Activated CD8-positive, alpha-beta memory T cell treated with anti-CD3 and anti-CD28 coated beads for 1 hour (primary cell): ENCODE measurements at places on chromosomes 13 and 19.

GRCh38 chr13:46392967-46393366 is 5.9 kb upstream of the RUBCNL start:
- DNase-seq = no peak

DNA sequence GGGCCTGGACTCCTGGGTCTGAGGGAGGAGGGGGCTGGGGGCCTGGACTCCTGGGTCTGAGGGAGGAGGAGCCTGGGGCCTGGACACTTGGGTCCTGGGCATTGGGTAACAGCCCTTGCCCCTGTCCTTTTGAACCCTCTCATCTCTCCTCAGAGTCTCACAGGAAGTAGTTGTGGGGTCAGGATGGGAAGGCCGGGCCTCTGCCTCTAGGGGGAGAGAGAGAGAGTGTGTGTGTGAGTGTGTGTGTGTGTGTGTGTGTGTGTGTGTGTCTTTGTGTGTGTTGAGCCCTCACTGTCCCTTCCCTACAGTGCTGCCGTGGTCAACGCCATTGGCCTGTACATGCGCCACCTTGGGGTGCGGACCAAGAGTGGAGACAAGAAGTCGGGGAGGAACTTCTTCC is 10.9 kb downstream of the ARHGEF1 start:
- DNase-seq = no peak

- DNase-seq = no peak
These were observed 7.8 kb upstream of the C13orf42 start for GRCh38 chr13:51118809-51119431.

DNA sequence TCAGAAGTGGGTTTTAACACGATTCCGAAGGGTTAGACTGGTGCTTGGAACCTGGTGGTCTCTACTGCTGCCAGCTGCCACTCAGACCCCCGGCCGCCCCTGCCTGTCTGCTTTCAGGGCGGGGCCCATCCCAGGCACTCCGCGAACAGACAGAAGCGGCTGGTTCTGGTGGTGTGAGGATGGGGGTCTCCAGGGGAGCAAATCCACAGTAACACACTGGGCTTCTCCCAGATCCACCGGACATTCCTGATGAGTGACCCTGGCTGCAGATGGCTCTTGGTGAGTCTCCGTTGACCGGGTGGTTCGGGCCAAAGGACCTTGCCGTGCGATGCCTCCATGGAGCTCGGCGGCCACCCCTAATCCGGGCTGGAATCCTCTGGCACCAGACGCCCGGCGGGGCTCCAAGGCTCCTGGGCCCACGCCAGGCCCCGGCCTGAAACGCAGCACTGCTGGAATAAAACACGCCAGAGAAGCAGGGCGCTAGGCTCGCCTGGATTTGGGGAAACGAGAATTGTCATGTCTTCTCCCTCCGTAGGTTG is 2.1 kb upstream of the PTBP1 start:
- DNase-seq = no peak

DNA sequence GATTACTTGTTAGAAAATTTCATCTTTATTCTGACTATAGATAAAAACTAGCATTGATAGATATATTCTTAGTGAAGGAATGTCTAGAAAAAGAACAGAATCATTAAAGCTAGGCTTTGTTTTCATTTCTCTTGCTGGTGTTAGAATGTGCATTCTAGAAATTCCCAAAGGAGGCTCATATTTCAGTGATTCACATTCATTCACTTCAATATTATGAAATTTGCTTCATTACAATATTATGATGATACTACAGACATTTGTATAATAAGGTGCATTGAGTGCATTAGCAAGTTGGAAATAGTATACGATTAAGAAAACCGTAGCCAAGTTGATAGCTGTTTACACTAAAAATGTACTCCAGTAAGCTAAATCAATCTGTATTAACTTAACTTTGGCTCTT is 70.7 kb upstream of the MYCBP2 start:
- DNase-seq = no peak

DNA sequence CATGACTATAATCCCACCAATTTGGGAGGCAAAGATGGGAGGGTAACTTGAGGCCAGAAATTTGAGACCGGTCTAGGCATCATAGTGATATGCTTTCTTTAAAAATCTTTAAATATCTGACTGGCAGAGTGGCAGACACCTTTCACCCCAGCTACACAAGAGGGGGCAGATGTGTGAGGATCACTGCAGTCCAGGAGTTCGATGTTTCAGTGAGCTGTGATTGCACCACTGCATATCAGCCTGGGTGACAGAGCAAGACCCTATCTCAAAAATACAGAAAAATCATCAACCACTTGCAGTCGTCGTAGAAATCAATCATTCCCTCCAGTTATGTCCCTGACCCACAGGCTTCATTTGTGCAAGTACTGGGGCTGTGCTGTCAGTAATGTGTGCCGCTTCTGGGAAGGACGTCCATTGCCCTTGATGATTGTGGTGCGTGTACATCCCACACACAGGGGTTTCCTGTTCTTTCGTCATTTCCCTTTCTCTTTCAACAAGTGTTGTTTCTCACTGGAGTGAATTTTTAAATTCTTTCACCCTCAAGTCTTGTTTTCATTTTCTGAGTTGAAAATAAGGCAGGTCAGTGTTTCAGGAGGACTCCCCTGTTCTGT is 1.4 kb downstream of the LGALS14 start:
- DNase-seq = no peak

- no peak for DNase-seq
These were observed 71.8 kb downstream of the TRPM4 start for GRCh38 chr19:49229416-49229815.

DNA sequence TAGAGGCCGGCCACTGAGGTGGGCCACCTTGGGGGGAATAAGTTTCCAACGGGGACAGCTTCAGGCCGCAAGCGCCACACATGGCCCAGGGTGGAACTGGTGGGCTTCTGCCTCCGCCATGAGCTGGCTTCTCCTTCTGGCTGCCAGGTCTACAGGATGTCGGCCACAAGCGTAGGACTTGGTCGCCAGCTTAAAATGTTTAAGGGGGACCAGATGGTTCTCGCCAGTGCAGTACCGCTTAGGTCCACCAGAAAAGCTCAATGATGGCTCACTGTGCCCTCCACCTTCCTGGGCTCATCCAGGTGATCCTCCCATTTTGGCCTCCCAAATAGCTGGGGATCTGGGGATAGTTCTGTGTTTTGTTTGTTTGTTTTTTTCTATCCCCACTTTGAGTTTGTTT is 38.7 kb upstream of the ZNF254 start:
- no peak for DNase-seq

GRCh38 chr19:51333836-51334460 is 8.0 kb downstream of the VSIG10L start:
- no peak for DNase-seq

DNA sequence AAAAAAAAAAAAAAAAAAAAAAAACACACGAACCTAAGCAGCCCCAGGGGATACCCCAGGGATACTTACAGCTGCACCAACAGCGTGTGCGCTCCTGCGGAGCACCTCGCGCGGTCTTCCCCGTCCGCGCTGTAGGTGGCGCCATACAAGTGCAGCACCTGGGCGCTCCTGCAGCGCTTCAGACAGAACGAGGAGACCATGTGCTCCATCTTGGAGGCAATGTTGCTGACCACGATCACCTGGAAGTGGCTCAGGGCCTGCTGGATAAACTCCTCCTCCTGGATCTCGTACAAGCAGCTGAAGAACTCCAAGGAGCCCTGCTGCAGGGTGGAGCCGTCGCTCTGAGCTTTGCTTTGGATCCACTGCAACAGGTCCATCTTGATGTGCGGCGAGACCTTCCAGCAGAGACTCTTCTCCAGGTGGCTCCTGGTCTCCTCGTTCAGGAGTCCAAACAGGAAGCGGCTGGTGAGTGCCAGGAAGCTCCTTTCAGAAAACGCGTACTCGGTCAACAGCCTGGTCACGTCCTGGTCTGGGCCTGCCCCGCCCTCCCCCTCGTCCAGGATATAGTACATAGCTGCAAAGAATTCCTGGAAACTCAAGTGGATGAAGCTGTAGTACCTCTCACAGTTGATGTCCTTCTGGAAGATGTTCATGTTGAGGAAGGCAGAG is 14.5 kb downstream of the NLRP12 start:
- no peak for DNase-seq

DNA sequence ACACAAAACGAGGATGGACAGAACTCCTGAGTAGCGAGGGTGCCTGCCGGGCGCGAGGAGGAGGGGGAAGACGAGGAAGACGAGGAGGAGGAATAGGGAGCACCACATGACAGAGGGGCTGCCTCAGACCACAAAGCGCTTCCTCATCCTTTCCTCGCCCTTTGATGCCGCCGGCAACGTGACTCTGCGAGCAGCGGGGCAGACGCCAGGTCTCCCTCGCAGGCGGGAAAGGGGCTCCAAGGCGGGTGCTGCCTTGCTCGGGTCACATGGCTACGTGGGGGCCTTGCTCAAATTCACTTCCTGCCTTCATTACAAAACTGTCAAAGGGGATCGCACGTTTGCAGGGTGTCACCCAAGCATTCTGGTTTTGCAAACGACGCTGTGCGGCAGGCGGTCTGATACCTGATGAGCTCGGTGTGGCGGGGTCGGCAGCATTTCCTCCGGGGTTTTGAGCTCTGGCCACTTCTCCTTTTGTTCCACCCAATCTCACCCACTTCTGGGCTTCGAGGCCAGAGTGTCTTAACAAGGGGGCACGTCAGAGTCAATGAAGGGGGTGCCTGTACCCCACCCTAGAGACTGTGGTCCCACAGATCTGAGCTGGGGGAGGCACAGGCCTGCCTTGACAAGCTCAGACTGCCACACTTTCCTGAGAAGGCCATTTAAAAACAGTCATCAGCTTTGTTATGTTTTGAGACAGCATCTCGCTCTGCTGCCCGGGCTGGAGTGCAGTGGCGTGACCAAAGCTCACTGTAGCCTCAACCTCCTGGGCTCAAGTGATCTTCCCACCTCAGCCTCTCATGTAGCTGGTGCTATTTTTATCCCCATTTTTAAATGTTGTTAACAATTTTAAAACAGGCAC is 14.9 kb downstream of the MAP2K2 start:
- peak; percentile 62 for DNase-seq

DNA sequence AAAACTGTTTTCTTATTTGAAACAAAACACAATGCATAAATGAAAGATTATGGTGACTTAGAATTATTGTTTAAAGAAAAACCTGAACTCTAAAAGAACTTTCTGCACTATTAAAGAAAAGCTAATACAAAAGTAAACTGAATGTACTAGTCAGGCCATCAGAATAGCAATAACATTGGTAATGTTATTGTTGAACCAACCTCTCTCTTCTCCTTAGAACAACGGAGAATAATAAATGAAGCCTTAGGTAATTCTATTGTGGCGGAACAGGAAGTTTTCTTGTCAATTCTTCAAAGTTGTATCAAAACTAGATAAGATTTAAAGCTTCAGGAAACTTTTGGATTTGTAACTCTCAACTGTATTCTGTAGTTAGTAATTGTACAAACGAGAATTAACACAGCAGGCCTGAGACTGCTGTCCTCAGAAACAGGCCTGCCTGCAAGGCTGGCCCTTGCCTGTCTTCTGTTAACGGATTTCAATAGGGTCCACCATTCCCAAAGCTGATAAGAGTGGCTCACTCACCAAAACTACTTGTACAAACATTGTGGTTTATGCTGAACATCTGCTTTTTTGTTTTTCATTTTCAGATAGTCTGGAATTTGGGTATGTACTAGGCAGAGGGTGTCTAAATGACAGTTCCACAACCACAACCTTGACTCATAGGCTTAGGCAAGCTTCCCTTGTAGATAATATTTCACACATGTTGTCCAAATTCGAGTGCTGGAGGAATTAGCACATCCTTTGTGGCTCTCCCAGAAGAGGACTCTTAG is 825.8 kb downstream of the GPC5 start:
- DNase-seq = no peak

GRCh38 chr13:27667946-27668345 is 46.3 kb downstream of the POLR1D start:
- no peak for DNase-seq

DNA sequence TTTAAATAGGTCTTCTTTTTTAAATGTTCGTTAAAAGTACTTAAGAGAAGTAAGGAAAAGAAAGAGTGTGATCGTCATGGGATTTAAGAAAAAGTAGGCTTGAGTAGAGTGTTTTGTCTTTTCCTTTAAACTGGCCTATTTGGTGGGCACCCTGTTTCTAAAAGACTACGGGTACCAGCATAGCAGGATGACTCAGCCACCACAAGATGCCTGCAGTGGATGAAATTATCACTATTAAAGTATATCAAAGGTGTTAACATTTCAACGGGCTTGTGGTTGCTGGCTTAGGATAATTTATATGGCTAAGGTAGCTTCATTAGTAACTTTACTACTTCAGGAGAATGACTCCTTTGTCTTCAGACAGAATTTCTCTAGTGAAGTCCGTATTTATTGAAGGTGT is 112.6 kb downstream of the STARD13 start:
- DNase-seq = no peak

DNA sequence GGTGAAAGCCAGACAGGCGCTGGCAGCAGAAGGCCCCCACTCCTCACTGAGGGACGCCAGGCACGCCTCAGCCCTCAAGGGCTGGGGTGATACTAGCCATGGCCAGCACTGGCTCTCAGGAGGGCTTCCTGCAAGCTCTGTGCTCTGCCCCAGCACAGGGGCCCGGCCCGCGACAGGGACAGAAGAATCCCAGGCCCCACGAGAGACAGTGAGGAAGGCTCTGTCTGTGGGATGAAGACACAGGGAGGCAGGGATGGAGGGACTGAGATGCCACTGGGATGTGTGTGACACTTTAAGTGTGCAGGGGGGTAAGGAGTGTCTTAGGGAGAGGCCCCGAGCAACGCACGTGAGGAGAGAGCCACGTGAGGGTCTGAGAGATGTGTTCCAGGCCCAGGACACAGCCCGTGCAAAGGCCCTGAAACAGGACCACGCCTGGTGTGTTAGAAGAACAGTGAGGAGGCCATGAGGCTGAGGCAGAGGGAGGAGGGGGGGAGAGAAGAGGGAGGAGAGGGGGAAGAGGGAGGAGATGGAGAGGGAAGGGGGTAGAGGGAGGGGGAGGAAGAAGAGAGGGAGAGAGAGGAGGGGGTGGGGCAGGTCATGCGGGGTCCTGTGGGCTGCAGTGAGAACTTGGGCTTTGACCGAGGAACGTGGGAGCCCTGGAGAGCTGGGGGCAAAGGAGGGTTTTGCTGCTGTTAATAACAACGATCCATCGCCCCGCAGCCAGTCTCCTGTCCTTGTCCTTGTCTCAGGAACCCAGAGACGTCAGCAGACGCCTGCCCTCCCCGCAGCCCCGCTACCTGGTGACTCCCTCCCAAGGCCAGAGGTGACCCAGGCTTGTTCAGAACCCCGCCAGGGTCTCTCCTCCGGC is 7.2 kb downstream of the RPL36 start:
- no peak for DNase-seq

DNA sequence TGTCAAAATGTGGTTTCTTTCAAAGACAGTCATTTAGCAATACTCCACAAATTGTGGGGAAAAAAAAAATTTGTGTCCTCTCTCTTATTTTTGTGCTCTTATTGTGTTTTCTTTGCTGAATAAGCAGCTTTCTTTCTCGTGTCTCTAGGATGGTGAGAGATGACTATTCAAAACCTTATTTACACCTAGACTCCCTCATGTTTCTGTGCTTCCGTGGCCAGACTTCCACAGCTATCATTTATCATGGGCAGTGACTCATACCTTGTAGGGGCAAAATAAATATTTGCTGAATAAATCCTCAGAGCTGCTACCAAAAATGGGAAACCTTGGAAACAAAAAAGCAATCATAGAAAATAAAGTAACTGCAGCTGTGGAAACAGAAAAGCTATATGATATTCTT is 204.9 kb upstream of the MIR17HG start:
- DNase-seq = no peak

GRCh38 chr13:76440568-76440967 is 445.6 kb downstream of the KCTD12 start:
- no peak for DNase-seq

GRCh38 chr13:50798923-50799322 is 44.6 kb downstream of the DLEU7 start:
- DNase-seq = no peak

- no peak for DNase-seq
These were observed 479.1 kb upstream of the MIR17HG start for GRCh38 chr13:90868321-90868920.
